ENCODE measurements at places on chromosomes 2 and 18.

- no peak for DNase-seq
Measured at GRCh38 chr2:84901593-84902120, 3.8 kb upstream of the TMSB10 start.

GRCh38 chr2:222477962-222478608 lies 53.7 kb downstream of the SGPP2 start:
- DNase-seq = no peak

GRCh38 chr2:69570474-69570873 lies 73.1 kb downstream of the AAK1 start:
- no peak for DNase-seq

DNA sequence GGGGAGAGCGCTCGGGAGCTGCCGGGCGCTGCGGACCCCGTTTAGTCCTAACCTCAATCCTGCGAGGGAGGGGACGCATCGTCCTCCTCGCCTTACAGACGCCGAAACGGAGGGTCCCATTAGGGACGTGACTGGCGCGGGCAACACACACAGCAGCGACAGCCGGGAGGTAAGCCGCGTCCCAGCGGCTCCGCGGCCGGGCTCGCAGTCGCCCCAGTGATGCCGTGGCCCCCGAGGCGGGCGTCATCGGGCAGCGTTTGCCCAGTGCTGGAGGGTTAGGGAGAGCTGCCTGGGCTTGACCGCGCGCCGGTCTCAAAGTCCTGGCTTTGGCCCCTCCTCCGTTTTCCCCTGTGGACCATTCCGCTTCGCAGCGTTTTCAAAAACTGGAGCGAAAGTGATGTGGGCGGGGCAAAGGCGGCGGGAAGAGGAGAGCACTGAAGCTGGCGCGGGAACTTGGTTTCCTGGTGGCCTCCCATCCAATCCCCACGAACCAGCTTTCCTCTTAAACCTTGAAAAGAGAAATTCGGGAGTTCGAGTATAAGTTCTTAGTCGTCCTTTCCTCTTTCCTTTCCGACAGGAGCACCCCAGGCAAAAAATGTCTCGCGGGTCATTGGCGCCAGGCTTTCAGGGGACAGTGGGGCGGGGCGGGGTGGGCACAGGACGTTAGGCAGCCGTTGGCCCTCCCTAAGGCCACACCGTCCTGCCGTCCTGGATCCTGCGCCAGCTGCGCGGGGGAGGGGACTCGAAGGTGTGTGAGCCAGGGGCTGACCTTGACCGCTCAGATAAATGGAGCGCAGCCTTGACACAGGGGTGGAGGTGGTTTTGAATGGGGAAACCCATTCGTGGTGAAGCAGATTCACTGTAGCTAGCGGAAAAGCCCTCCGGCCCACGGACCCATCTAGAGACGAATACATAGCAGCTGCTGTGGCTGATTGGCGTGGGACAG lies 821 bp downstream of the TYMS start:
- peak; percentile 85 for DNase-seq

DNA sequence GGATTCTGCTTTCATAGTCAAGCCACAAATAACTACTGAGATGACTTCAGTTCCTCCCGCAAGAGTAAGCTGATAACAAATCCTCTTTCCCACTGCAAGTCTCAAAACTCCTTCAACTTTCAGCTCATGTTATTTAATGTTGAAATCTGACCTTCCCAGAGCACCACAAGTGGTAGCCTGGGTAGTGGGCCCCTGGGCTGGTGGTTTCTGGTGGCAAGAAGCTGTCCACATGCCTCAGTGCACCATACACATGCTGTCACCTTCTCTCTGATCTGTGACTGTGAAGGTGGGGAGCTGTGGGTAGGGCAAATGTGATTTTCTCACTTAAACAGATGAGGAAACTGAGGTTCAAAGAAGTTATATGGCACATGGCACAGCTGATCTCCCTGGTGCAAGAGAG lies 246.1 kb upstream of the EPAS1 start:
- no peak for DNase-seq

DNA sequence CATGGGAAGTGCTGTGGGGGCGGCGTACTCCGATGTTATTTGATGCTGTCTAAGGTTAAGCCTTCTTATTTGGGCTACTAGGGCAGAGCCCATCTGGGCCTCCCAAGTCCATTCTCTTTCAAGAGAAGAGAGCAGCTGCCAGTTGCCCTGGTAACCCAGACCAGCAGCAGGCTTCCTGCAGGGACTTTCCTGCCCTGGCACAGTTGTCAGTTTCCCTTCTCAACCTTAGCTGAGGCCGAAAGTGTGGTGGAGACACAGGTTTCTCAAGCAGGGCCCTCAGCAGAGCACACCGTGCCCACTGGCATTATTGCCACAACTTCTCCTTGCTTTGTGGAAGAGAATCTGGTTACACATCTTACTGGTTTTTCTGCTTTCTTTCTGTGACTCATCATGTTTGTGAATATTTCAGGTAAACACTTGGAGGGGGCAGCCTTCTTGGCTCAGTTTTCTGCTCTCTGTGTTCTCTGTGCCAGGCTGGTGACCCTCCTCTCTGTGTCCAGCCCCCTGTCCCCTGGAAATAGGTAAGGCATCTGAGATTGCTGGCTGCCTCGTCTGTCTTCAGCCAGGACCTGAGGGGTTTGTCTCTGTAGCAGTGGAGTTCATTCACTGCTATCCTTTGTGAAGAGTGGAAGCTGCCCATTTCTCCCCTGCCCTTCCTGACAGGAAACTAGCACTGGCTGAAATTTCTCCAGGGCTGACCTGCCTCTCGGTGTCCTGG lies 111.0 kb downstream of the B3GNT2 start:
- DNase-seq = no peak

GRCh38 chr2:677959-678550 lies 849 bp upstream of the TMEM18 start:
- no peak for DNase-seq

- peak; percentile 78 for DNase-seq
Measured at GRCh38 chr2:85234868-85235267, 92.9 kb downstream of the TGOLN2 start.

- no peak for DNase-seq
Measured at GRCh38 chr2:1839066-1839756, 94.9 kb upstream of the PXDN start.

DNA sequence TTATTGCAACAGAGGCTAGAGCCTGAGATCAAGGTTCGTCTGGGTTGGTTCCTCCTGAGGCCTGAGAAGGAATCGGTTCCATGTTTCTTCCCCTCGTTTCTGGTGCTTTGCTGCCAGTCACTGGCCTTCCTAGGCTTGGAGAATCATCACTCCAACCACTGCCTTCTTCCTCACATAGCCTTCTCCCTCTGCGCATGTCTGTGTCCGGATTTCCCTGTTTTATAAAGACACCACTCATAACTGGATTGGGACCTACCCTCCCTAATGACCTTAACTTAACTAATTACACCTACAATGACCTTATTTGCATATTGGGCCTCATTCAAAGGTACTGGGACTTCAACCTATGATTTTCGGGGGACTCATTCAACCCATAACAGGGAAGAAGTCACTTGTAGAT lies 119.8 kb upstream of the CCDC68 start:
- no peak for DNase-seq

- no peak for DNase-seq
Measured at GRCh38 chr2:215507136-215507535, 71.3 kb upstream of the FN1 start.

GRCh38 chr18:48036226-48036625 lies 105.8 kb upstream of the SMAD2 start:
- DNase-seq = no peak

GRCh38 chr2:68429311-68429826 lies 37.7 kb downstream of the FBXO48 start:
- DNase-seq = no peak

GRCh38 chr2:235762832-235763598 lies 269.2 kb downstream of the AGAP1 start:
- no peak for DNase-seq

GRCh38 chr2:219567131-219567530 lies 4.2 kb downstream of the OBSL1 start:
- DNase-seq = no peak

GRCh38 chr18:10228326-10228725 lies 226.1 kb upstream of the APCDD1 start:
- DNase-seq = no peak

DNA sequence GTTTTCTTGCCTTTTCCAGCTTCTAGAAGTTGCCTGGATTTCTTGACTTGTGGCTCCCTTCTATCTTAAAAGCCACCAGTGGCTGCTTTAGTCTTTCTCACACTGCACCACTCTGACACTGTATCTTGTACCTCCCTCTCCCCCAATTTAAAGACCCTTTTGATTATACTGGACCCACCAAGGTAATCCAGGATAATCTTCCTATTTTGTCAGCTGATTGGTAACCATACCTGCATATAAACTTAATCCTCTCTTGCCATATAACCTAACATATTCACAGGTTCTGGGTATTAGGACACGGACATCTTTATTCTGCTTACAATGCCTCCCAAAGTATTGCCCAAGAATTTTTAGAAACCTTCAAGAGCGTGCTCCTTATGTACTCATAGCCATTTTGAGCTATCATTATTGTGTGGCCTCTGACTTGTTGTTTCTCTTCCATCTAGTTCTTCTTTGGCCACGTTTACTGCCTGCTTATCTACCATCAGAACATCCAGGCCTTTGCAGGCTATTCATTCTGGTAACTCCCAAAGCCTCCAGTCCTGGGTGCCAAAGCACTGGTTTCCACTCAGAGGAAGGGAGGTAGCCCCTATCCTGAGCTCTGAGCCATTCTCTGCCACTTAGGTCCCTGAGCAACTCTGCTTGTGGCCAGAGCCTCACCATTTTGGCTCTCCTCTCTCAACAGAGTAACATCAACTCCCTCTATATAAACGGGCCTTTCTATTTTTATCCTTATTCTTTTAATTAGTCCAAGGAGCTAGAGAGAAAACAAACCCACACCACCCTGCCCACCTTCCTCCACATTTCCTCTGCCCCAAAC lies 70.8 kb downstream of the MYO3B start:
- DNase-seq = no peak

All from NCI-H1436 treated with DMSO at 0.1 percent for 48 hours (cell line).